Posterior cingulate gyrus (tissue), 11 donors: ENCODE measurements at places on chromosomes 5 and 9.

GRCh38 chr5:180423598-180423997 is 70.5 kb upstream of the GFPT2 start:
- no peak for DNase-seq

GRCh38 chr9:133360400-133361393 is 4.3 kb downstream of the SURF2 start:
- no peak for DNase-seq

GRCh38 chr5:93800988-93801811 is 59.8 kb upstream of the POU5F2 start:
- DNase-seq = no peak

- DNase-seq = no peak
Observed at GRCh38 chr9:114754581-114754980, 51.3 kb downstream of the TNFSF15 start.

DNA sequence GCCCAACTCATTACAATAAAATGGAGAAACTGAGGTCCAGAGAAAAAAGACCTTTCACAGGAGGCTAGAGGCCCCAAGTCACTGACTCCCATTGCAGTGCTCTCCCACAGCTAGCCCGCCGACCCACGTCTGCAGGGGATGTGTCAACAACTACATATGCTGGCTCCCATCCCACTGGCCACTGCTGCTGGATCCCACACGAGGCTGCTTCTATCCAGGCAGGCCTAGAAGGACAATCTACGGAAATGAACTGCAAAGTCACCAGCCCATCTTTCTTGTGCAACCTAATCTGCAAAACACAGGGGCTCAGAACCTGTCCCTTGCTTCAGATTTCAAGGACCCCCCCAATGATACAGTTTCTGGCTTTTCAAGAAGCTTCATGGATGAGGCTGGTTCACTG is 24.0 kb downstream of the RAPGEF1 start:
- no peak for DNase-seq

GRCh38 chr5:135120951-135121350 is 86.9 kb upstream of the PITX1 start:
- DNase-seq = no peak

DNA sequence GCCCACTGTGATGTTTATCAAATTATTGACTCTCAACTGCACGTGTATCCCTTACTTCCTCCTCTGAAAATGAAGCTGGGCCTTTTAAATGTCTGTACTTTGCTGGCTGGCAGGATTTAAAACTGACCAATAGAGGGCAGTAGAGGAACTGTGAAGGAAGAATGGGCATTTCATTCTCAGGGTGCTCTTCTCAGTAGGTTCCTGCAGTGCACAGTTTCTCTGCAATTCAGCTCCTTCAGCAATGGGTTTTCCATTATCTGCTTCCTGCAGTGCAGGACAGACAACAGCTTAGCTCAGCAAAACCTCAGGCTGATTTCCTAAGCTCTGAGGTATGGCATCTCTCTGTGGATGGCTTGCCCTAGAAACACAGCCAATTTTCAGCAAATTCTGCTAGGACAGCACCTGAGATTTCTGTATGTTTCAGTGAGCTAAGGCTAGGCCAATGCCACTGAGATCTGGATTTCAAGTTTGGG is 298.4 kb upstream of the PRDM9 start:
- DNase-seq = no peak

- no peak for DNase-seq
Observed at GRCh38 chr5:36938129-36938528, 61.6 kb downstream of the NIPBL start.

- no peak for DNase-seq
Observed at GRCh38 chr9:107090218-107090617, 192.9 kb upstream of the RAD23B start.

DNA sequence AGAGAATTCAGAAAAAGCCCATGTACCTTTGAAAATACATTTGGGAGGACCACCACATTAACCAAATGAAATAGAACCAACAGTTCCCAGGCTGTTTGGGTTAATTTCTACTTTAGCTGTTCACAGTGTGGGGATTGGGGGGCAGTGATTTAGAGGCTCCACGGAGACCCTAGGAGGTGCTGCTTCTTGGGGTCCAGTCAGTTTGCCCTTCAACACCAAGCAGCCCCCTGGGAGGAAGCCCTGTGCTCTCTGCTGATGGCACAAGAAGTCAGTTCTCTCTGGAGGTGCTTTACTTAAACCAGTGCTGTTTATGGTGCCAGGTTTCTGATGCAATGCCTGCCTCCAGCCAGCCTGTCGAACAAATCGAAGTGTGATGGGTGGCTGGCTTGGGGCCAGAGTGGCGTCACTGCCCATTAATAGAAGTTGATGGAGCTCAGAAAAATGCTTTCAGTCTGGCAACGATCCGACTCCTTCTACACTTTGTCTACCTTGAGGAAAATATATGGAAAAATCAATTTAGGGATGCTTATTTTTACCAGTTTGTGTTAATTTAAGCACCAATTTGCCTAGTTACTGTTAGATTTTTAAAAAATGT is 134.0 kb downstream of the SNX18 start:
- DNase-seq = no peak

- no peak for DNase-seq
Observed at GRCh38 chr5:125215593-125215992, 469.2 kb upstream of the ZNF608 start.

DNA sequence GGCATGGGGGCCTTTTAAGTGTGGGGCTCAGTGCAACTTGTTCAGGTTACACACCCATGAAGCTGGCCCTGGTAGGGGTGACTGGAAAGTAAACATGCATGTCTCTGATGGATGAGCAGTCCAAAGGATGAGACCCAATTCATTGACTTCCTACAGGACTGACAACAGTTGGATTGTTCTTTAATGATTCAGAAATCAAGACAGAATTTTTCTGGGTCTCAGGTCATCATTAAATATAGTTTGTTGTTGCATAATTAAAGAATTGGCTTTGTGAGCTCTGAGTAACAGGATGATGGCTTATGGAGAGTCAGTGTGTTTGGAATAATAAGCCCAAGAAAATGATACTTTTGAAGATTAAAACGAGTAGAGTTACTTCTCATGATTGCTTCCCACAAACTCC is 604.2 kb upstream of the CLINT1 start:
- no peak for DNase-seq

- no peak for DNase-seq
Observed at GRCh38 chr9:133060417-133060841, 1.4 kb upstream of the CEL start.

DNA sequence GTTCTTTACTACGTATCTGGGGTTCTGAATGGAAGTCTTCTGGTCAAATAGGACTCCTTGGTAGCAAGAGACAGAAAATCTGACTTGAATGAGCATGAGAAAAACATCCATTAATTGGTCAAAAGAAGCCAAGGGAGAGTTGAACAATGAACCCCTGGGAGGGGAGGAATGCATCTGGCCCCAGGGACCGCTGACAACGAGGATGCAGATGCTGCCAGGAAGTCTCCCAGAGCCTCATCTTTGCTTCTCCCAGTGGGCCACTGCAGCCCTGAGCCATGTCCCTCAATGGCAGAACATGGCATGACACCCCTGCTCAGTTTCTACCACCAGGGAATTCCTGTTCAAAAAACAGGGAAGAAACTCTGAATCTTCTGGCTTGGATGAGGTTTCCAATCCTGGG is 50.5 kb upstream of the ICE1 start:
- DNase-seq = no peak

DNA sequence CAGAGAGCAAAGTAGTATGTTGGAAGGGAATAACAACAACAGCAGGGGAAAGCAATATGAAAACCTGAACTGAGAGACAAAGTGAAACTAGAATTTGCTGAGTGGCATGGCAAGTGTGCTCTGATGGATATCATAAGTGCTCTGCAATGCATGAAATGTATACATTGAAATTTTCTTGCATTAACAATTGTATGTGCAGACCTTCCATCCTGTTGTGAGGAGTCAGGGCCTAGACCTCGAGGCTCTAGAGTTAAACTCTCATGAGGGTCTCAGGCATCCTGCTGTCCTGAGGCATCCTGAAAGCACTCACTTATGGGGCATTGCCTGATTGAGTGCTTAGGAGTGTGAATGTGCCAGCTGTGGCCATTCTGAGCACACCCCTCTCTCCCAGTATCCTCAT is 1.1 kb downstream of the ECM2 start:
- DNase-seq = no peak

DNA sequence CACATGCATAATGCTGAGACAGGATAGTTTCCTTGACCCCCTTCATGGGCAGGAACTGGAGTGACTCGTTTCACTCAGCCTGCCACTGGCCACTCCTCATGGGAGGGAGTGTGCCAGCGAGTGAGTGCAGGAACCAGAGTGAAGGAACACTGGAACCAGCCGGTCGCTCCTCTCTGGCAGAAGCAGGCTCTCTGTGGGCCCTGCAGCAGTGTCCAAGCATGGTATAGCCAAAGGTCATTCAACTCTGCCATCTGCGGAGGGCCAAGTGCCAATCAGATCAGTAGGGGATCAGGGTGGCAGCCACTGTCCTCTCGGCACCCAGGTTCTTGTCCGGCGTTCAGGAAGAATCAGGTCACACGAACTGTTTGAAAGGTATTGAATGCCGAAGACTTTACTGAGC is 169.3 kb upstream of the PPP1R2B start:
- peak; percentile 56 for DNase-seq

GRCh38 chr5:93401634-93402213 is 179.3 kb downstream of the NR2F1-AS1 start:
- no peak for DNase-seq

GRCh38 chr9:93510041-93510440 is 56.7 kb upstream of the FAM120AOS start:
- DNase-seq = no peak

DNA sequence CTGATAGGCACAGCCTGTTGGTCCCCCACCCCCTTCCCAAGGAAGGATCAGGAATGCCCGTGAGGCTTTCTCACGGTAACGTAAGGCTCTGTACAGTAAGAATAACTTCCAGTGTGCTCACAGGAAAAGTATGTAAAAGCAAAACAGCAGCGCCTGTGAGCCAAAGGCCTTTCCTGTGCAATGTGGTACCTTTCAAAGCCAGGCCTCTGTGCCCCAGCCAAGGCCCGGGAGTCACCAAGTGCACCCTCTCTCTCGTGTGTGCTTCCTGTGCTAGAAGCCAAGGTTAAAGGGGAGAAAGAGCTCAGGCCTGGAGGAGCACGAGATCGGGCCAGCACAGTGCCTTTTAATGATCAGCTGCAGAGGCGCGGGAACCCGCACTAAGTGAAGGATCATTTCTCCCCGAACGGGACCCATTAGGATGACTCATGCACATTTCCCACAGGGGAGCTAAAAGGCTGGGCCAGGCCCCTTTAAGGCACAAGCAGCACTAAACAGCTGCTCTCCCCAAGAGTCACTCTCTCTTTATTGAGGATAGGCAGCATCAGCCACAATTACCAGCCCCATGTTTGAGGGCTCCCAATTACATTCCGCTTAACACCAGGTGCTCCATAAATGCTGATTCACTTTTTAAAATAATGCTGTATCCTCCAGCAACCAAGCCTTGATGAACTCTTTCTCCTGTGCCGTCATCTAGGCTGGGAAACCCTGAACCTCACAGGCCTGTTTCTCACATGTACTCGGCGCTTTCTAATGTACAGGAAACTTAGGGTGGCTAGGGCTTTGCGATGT is 42.8 kb downstream of the SHB start:
- DNase-seq = no peak

DNA sequence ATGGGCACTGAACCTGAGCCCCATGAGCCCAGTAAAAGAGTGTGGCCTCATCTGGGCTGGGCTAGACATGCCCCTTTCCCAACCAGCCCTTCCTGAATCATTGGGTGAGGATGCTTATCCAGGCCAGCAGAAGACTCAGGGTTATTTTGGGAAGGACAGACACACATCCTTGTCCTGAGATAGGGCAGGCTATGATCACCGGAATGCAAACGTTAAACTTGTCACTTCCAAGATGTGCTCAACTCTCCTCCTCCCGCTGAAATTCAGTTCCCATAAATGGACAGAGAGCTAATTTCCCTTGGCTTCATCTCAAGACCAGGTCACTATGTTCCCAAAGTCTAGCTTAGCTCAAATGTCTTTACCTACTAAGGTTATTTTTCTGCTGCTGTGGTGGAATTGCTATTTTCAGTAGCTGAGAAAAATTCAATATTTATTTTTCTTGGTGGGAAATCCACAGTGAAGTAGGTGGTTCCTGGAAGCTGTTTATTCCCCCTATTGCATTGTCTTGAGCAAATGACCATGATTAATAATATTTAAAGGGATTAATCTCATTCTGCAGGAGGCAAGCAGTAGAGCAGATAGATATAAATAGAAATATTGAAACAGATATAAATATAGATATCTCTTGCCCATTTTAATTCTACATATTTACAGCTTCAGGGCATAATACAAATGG is 70.0 kb downstream of the NXNL2 start:
- DNase-seq = no peak

- no peak for DNase-seq
Observed at GRCh38 chr9:138009016-138009802, 131.6 kb downstream of the CACNA1B start.

- no peak for DNase-seq
Observed at GRCh38 chr9:77495834-77496671, 152.1 kb downstream of the GNA14 start.
